Stimulated activated CD4-positive, alpha-beta T cell treated with anti-CD3 and anti-CD28 coated beads, Interleukin-4, amount 100 ng/mL, for 4 hours (primary cell): ENCODE measurements at places on chromosomes 3 and 15.

GRCh38 chr3:149575213-149575960 lies 82.4 kb downstream of the WWTR1 start:
- DNase-seq = no peak

DNA sequence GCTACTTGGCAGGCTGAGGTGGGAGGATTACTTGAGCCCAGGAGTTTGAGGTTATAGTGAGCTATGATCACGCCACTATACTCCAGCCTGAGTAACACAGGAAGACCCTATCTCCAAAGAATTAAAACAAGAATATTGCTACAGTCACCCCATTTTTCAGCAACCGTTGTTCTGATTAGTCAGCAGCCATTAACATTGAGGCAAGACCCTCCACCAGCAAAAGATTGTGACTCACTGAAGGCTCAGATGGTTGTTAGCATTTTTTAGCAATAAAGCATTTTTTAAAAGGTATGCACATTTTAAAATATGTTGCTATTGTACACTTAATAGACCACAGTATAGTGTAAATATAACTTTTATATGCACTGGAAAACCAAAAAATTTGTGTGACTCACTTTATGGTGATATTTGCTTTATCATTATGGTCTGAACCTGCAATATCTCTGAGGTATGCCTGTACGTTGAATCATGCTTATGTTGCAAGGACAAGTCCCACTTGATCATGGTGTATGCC lies 492.6 kb downstream of the SQOR start:
- no peak for DNase-seq

GRCh38 chr3:191244242-191244867 lies 45.3 kb downstream of the OSTN start:
- DNase-seq = no peak

GRCh38 chr3:195265363-195265976 lies 5.5 kb downstream of the XXYLT1 start:
- no peak for DNase-seq

DNA sequence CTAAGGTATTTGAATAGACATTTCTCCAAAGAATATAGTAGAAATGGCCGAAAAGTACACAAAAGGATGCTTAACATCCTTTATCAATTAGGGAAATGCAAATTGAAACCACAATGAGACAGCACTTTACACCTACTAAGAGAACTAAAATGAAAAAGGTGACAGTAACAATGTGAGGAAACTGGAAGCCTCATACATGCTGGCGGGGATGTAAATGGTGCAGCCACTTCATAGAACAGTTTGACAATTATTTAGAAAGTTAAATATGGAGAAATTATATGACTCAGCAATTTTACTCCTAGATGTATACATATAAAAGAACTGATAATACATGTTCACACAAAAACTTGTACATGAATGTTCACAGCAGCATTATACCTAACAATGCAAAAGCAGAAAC lies 13.4 kb downstream of the SPICE1 start:
- no peak for DNase-seq

GRCh38 chr3:12796171-12797123 lies at the start of gene CAND2:
CAND2 (plus strand) TSS chr3:12796680; CDS start chr3:12796721, 41 bp downstream.
- peak; percentile 37 for DNase-seq

GRCh38 chr3:10074666-10075065 lies 33.4 kb downstream of the FANCD2OS start:
- no peak for DNase-seq
